NCI-H2029 (cell line): ENCODE measurements at places on chromosomes 6 and 20.
A peak's percentile ranks its signal among the peaks of the same experiment; 100 is the strongest.

- no peak for DNase-seq
Observed at GRCh38 chr6:115882174-115882573, 178.5 kb downstream of the FRK start.

DNA sequence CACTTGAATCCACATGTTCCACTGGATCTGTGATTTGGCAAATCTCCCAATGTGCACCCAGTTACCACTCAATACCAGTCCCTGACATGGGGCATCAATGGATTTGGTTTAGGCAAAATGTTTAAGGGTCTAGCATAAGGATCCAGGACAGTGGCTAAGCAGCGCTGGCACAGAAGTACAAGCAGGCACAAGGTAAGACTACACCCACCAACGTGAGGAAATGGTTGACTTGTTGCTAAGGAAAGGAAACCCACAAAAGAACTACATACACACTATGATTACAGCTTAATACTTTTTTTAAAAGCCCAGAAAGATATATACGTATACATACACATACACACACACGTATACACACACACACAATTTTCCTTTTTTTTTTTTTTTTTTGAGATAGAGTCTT lies 79.0 kb downstream of the DNAAF9 start:
- no peak for DNase-seq

DNA sequence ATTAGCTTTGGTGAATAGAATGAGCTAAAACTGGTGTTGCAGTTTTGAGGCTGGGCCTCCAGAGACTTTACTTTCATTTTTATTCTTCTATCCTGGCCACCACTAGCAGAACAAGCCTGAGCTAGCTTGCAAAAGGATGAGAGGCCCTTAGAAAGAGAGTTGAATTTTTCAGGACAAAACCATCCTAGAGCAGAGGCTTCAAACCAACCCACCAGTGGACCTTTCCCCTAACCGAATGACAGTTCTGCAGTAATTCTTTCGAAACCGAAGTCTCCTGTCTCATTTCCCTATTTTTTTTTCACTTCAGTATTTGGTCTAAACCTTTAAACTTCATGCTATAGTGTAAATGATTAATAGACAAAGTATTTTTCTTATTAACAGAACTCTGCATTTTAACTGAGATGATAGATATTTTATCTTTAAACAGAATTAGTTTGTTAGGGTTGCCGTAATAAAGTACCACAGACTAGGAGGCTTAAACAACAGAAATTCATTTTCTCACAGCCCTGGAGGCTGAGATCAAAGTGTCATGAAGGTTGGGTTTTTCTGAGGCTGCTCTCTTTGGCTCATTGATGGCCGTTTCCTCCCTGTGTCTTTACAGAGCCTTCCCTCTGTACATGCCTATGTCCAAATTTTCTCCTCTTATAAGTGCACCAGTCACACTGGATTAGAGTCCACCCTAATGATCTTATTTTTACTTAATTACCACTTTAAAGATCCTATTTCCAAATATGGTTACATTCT lies 80.6 kb upstream of the PAK5 start:
- no peak for DNase-seq

- DNase-seq: peak; percentile 78
Observed at GRCh38 chr6:25006565-25007001, 70.8 kb upstream of the RIPOR2 start.

DNA sequence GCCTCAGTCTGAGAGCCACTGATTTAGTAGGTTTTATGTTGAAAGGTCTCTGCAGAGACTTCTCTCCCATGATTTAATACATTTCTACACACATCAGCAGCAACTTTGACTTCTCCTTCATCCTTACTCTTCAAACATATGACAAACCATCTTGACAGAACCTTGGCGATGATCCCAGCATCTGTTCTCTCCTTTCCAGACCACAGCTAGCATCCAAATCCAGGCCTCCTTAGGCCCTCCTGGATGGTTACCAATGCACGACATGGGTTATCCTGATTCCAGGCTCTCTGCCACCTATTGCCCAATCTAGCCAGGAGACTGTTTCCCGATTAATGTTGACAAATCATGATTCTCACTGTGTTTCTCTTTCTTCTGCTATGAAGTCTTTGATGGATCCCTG lies 16.8 kb downstream of the LAMA4 start:
- DNase-seq: no peak

DNA sequence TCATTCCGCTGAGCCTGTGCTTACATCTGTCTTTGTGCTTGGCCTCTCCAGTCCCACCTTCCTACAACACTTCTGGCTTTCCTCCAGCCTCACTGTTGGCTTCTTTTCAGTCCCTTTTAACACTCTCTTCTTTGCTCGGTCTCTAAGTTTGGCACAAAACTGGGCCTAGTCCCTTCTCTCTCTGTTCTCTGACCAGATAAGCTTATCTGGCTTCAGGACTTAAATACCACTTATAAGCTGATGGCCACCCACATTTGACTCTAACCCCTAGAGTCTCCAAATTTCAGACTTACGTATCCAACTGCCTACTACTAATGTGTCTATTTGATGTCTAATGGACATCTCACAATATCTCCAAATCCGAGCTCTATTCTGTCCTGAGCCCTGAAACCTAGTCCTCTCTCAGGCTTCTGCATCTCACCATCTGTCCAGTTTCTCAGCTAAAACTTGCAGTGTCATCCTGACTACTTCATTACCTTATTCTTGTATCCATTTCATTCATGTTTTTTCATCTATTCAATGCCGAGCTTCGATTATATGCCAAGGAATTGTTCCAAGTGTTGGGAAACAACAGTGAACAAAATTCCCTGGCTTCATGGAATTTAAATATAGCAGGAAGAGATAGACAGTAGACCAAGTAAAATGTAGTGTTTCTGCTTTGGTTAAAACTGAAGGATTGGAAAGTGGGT lies 40.1 kb downstream of the TBPL1 start:
- DNase-seq: no peak

DNA sequence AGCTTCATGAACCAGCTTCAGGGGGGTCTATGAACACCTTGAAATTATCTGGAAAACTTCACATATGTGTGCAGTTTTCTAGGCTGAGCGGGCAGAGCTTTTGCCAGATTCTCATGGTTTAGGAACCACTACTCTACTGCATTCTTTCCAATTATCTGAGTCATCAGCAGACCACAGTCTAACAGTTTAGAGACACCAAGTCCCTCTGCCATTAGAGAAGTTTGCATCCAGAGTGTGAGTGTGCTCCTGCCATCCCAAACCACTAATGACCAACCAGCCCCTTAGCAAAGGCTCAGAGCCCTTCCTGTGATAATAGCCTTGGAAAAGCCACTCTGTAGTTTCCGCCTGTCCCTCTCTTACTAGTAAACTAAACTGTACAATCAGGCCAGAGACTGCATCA lies 96.8 kb downstream of the PHACTR1 start:
- no peak for DNase-seq

- no peak for DNase-seq
Observed at GRCh38 chr6:130424710-130425109, 58.9 kb downstream of the TMEM200A start.

GRCh38 chr6:34389034-34389433 lies 3.4 kb downstream of the NUDT3 start:
- no peak for DNase-seq

DNA sequence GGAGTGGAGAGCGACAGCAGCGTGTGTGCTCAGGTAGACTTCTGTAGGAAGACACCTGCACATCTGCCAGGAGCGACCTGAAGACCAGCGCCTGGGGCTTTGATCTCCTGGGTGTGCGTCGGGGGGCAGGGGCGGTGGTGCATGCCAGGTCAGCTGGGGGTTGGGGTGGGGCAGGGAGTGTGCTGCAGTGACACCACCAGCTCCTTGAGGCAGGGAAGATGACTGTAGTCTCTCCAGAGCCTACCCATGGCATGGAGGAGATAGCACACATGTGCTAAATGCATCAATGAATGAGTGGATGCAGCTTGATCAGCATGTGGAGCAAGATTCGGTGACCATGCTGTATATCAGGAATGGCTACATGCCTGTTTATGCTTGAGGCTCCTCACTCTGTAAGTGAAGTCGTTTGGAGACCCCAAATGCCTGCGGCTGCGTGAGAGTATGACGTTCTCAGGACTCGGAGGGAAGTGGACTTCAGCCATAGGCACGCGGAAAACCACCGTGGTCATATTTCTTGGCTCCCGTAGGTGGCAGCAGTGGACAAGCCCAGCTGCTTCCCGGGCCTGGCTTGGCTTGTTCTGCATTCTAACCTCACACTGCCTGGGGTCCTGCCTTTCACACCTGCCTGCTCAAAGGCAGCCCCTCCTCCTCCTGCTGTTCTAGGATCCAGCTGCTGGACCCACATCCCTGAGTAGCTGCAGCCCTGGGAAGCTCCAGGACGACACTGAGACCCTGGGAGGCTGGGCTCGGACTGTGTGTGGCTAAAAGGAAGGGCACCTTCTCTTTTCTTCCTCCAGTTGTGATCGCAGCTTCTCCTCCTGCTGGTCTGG lies 39.4 kb upstream of the KCNK16 start:
- DNase-seq: peak; percentile 50

- DNase-seq: no peak
Observed at GRCh38 chr6:15453622-15454021, 207.8 kb downstream of the JARID2 start.

DNA sequence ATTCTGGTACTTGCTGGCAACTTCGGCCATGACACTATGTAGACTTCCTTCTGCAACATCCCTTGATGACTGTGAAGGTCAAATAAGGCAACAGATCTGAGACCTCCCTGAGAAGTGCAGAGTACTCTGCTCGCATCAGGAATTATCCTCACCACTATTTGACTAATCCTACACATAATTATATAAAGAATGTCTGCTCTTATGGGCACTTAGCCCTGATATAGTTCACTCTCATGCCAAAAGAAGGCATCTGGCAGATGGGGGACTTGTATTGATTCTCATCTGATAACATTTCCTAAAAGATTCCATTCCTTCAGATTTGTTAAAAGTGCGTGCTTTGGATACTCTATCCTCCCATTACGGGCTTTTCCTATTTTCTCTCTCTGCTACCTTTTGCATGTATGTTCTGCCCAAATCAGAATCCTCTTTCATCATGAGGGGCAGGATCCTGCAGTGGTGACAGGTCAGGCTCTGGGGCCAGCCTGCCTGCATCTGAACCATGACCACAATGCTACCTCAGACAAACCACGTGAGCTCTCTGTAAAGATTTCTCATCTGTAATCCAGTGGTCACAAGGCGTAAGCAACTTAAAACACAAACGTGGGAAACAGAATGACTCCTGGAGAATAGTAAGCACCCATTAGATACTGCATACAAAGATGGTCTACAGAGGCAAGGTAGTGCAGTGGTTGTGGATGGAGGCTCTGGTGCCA lies 134.0 kb downstream of the GJA10 start:
- no peak for DNase-seq

- DNase-seq: no peak
Observed at GRCh38 chr6:64012351-64013001, 376.9 kb downstream of the PHF3 start.

DNA sequence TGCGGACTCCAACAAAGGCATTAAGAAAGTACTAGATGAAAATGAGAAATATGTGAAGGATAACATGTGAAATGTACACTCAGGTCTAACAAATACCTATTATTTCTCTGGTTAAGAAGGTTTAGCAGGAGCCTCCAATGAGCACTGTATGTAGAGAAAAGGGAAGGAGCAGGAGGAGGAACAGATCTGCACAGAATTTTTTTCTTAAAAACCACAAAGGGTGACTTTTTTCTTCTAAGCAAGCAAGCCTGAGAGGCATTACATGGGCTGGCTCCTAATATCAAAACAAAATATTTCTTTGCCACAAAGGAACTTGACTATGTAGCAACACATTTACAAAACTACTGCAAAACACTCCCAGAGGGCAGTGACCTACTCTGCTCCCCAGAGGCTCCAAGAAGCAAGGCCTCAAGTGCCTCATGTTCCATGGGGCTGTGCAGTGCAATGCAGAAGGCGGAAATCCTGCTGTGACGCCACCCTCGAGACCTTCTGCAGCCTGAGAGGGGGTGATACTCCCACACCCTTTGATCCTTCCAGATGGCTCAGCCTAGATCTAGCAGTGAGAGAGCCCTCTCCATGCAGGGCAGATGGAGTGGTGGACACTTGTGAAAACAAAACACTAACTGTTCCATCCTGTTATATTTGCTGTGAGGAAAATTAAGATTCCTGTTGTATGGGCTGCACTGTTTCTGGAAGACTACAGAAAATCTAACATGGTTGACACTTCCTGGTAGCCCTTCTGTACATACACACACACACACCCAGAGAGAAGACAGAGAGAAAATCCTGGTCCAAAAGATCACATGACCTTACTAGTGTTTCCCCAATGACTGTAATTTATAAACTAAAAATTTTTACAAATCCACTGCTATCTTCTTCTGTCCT lies 36.0 kb upstream of the SMIM29 start:
- no peak for DNase-seq

GRCh38 chr6:24831771-24832716 lies 33.3 kb upstream of the ARMH2 start:
- DNase-seq: no peak

GRCh38 chr6:137623293-137623692 lies 129.1 kb upstream of the OLIG3 start:
- no peak for DNase-seq

GRCh38 chr6:146650799-146651481 lies 52.2 kb downstream of the ADGB start:
- DNase-seq: no peak

- peak; percentile 10 for DNase-seq
Observed at GRCh38 chr6:36642913-36643817, 35.3 kb upstream of the CDKN1A start.

DNA sequence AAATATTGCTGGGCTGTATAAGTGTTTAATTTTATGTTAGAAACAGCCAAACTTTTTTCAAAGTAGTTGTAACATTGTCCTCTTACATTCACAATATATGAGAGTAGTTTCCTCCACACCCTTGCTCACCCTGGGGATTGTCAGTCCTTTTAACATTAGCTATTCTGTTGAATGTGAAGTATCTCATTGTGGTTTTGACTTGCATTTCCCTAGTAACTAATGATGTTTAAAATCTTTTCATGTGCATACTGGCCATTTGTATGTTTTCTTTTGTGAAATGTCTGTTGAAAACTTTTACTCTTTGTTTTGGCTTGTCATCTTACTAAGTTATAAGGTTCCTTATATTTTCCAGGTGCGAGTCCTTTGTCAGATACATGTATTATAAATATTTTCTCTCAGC lies 32.9 kb downstream of the TRIM38 start:
- DNase-seq: no peak

DNA sequence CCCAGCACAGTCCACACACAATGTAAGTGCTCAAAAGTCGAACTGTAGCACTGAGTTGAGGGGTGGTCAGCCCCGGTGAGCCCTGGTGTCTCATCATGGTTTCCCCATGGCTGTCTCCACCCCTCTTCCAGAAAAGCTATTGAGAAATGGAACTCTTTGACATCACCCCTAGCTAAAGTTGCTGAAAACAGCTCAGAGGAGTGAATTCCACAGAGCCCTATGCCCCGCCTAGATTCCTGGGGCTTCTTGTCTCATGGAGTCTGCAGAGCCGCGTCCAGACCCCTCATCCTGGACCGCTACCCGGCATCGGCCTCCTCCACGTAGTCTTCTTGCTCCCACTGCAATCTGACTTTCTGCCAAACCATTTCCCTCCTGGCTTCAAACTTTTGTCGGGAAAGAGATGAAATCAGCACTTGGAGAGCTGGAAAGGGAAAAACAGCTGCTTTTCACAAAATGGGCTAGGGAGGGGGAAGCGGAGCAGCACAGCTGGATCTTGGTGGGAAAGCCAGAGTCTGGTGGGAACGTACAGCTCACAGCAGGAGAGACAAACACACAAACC lies 132.2 kb downstream of the SNX5 start:
- DNase-seq: no peak

- no peak for DNase-seq
Observed at GRCh38 chr20:13909067-13909466, 81.3 kb downstream of the SEL1L2 start.
